8988T (cell line): ENCODE measurements at places on chromosomes 5 and 9.

DNA sequence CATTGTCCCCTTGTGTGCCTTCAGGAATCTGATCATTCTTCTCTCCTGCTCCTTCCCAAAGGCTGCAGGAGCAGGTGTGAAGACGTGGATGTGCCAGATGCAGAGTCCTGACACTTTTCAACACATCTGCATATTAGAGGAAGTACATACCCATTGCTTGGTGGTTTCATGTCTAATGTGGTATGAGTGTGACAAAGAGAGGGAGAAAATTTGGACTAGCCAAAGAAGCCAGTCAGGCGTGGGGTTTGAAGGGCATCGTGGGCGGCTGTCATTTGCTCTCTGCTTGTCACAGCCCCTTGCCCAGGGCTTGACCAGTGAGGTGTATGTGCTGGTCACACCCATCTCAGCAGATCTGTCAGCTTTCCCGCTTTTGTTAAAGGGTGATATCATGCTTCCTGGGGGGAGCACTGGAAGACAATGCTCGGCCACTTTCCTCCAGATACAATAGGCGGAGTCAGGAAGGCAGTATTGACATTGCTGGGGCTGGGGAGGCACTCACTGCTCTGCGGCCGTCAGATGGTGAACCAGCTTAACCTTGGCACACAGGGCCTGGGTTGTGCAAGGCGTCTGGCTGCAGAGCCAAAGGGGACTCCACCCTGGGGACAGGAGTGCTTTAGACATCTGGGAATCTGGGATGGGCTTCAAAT, 8.6 kb downstream of the TEK start:
- DNase-seq, result no peak

GRCh38 chr9:13118313-13118712, 161.2 kb downstream of the MPDZ start:
- no peak for DNase-seq

GRCh38 chr5:28850320-28850921, 1812.0 kb upstream of the CDH9 start:
- no peak for DNase-seq

- no peak for DNase-seq
Measured at GRCh38 chr5:171849585-171850323, 64.1 kb downstream of the SMIM23 start.

- no peak for DNase-seq
Measured at GRCh38 chr5:91867799-91868198, 484.7 kb upstream of the ARRDC3 start.

DNA sequence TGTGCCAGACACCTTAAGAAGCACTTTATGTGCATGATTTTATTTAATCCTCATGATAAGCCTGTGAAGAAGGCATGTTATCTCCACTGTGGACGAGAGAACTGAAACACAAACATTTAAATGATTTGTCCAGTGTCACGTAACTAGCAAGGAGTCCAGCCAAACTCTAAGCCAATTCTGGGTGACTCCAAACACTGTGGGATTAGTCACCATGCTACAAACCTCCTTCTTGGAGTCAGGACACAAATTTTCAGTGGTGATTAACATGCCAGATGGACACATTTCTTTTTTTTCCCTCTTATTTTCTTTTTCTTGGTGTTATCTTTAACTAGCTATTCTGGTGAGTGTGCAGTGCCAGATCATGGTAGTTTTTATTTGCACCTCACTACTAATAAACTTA, 316.8 kb downstream of the NDUFS4 start:
- DNase-seq, result no peak

GRCh38 chr5:143251190-143251589, 152.3 kb downstream of the NR3C1 start:
- DNase-seq, result no peak

DNA sequence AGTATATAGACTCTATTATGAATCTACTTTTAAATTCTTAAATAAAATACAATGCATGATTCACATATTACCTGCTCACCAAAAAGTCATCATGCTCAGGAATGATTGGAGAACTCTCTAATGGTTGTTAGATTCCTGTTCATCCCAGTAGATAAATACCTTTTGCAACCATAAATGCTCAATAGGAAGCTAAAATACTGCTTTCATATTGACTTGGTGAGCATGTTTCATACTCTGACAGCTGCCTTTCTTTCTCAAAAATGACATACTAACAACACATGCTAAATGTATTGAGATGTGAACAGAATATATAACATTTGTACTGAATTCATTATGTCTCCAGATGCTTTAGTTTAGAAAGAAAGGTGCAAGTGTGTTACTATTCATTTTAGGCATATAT, 79.6 kb upstream of the SLCO6A1 start:
- DNase-seq, result no peak

GRCh38 chr9:101478906-101479305, 43.3 kb upstream of the ALDOB start:
- DNase-seq, result no peak

GRCh38 chr9:93114169-93114983, 18.4 kb downstream of the CARD19 start:
- peak; percentile 9 for DNase-seq

DNA sequence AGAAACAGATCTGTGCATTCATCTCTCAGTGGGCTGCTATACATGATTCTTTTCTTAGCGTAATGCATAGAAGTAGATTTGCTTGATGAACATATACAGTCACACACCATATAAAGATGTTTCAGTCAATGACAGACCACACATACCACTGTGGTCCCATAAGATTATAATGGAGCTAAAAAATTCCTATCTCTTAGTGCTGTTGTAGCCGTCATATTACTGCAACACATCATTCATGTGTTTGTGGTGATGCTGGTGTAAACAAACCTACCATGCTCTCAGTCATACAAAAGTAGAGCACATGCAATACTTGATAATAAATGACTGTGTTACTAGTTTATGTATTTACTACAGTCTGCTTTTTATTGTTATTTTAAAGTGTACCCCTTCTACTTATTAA, 214.3 kb downstream of the ARHGAP26 start:
- DNase-seq, result no peak

DNA sequence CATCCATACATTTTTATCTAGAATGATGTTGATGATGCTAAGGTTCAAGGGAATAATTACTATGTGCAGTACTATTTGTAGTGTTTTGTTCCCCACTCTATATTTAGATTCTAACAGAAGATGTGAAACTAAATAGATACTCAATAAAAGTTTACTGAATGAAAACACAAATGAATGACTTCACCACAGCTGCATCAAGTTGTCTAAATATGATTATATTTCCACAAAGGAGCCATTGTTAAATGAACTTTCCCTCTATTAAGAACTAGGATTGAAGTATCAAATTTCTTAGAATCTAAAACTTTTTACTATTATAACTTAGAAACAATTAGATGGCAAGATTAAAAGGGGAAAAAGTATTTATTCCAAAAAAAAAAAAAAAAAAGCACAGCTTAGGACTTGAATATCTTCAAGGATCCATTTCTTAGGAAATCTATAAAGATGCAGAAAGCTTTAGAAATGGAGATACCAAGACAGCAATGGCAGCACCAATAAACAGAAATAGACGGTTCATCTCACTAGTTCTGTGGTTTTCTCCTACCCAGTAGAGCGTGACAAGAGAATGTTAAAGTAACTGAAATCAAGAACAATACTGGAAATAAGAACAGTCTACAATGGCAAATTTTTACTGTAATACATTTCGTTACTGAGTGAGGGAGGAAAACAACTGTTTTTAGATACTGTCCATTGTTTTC, 347.6 kb downstream of the EBF1 start:
- DNase-seq, result no peak

- no peak for DNase-seq
Measured at GRCh38 chr5:14153071-14153864, 10.1 kb downstream of the TRIO start.

- no peak for DNase-seq
Measured at GRCh38 chr5:9174446-9174845, 371.4 kb downstream of the SEMA5A start.

DNA sequence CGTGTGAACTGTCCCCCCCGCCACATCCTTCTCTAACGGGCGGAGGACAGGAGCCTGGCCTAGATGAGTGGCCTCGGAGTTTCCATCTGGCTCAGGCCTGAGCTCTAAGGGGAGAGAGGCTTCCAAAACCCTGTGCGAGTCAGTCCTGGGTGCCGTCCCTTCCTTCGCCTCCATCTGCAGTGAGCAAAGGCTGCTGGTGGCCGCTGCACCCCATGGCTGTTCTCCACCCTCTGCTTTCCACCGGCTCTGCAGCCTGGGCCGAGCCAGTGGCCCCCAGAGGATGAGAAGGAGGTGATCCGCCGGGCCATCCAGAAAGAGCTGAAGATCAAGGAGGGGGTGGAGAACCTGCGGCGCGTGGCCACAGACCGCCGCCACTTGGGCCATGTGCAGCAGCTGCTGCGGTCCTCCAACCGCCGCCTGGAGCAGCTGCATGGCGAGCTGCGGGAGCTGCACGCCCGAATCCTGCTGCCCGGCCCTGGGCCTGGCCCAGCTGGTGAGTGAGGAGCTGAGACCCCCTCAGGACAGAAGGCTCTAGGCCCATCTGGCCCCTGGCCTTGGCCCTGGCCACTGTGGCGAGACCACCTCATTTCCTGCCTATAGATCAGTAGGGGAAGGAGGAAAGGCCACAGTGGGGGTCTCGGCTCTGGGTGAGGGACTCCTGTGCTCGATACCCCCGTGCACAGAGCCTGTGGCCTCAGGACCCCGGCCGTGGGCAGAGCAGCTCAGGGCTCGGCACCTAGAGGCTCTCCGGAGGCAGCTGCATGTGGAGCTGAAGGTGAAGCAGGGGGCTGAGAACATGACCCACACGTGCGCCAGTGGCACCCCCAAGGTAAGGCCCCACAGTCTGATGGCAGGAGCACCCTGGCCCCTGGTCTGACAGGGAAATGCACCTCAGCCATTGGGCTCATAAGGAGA, 3.0 kb downstream of the PKN3 start:
- DNase-seq, result no peak

- DNase-seq, result no peak
Measured at GRCh38 chr5:80712919-80713318, 58.1 kb upstream of the DHFR start.

DNA sequence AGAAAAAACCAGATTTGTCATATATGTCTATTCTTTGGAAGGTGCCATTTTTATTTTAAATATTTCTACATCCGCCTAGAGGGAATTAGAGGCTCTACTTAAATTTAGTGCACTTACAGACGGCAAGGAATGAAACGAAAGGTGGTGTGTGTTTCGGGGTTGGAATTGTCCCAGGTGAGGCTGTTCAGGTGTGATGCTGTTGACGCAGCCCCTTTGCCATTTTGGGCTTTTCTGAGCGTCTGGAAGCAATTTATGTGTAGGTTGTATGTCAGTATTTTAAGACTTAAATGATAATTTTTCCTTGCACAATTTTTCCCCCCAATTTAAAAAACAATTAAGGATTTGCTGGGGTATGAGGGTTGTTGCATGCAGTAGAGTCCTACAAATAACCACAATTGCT, 2.0 kb downstream of the TENT4A start:
- DNase-seq, result no peak

GRCh38 chr5:75640395-75640794, 29.1 kb downstream of the ANKDD1B start:
- DNase-seq, result peak; percentile 31
